GM10248 (cell line): ENCODE measurements at places on chromosomes 16 and 17.

- no peak for DNase-seq
Measured at GRCh38 chr16:57986196-57986595, 14.3 kb downstream of the ZNF319 start.

DNA sequence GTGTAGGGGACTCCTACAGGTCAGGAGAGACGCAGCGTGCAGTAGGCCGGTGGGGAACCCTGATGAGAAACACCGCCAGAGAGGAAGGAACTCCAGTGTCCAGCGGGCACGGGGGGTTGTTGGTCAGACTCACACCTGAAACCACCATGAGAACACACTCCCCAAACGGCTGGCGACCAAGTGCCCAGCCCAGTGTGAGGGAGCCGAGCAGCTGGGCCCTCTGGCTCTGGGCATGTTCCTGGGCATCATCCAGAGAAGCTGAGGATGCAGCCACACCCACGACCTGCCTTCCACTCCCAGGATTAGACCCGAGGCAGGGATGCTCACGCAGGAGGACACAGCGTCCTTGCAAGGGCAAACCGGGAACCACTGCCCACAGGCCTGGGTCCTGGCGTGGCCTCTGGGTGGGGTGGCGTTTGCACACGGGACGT, 108.3 kb upstream of the ZNF750 start:
- no peak for DNase-seq

- no peak for DNase-seq
Measured at GRCh38 chr16:89359264-89360147, 130.9 kb downstream of the ANKRD11 start.

DNA sequence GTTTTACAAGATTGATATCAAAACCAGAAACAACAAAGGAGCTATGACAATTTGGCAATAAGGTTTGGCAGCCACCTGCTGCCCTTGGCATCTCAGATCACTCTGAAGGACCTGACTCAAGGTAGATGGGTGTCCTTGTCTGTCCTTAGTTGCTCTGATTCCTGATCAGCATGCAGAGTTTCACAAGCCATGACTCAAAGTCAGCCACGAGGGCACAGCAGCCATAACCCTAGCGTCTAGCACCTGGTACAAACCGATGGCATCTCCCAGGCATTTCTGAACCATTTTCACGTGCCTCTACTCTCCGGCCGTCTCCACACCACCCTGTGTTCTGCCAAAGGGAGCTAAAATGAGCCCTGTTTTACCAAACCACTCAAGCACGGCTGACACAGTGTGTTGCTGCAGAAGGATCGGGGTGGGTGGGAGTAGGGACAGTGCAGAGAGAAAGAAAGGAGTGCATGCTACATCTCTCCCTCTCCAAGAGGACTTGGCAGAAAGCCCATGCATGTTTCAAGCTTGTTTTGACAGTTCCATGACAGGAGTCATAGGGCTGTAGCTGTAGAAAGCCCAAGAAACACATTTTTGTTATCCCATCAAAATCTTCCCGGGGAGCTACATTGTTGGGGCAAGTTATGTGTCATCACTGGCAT, 297.3 kb downstream of the ABCC12 start:
- DNase-seq: no peak

GRCh38 chr16:69313469-69313868, 2.3 kb downstream of the VPS4A start:
- DNase-seq: no peak

GRCh38 chr16:11384184-11384955, 39.1 kb downstream of the RMI2 start:
- DNase-seq: no peak
